Stimulated activated CD4-positive, alpha-beta T cell treated with anti-CD3 and anti-CD28 coated beads, Interleukin-12 subunit alpha, Interleukin-12 subunit beta, amount 100 ng/mL, for 24 hours (primary cell): ENCODE measurements at places on chromosomes 1 and 21.
A peak's percentile ranks its signal among the peaks of the same experiment; 100 is the strongest.

GRCh38 chr1:106289265-106289928, 767.1 kb upstream of the PRMT6 start:
- DNase-seq: no peak

- no peak for DNase-seq
These were observed 6.7 kb downstream of the HSF2BP start for GRCh38 chr21:43652616-43653015.

DNA sequence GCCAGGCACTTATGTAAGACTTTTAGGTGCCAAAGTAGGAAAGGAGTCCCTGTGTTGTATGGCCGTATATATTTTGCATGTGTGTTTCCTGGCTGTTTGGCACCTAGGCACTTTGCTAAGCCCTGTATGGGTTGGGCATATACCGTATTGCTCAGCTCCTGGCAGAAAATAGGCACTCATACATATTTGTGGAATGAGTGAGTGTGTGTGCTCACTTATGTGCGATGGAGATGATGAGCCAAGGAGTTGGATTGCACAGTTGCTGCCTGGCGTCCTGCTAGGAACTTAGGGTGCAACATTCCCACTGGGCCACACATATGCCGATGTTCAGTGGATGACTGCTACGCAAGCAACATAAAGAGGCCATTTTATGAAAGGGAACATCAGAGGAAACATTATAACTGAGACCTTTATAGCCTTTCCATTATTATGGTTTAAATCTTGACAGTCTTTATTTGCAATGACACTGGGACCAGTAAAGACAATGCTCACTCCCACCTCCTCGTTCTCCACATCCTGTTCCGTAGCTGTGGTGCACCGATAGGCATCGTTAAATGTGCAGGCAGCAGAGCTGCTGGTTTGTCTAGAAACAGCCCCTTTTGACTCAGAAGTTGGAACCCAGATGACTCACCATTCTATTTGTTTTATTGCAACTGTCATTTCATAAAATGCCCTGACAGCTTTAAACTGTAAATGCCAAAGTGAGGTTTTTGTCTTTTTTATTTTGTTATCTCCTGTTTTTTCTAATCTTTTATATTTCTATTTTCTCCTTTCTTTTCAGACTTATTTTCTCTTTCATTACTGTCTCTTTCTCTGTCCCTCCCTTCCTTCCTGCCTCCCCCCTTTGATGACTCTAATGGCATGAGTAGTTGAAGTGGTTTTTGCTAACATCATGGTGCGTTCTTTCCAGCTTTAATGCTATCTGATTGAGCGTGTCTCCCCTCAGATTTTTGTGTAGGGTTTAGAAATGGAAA, 36.1 kb downstream of the PEX14 start:
- peak; percentile 72 for DNase-seq

DNA sequence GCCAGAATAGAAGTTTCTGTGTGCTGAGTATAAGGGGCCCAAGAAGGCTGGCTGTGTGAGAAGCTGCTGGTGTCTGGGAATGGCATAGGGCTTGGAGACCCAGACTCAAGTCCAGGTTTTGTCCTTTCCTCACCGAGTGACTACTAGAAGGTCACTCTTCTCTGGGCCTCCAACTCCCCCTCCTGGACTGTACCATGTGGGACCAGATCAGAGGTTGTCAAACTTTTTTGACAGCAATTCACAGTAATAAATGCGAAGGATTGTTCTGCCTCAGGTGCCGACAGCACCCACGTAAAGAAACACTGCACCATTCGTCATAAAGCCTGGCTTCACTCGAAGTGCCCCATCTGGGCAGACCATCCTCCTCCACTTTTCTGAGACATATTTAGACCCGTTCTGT, 29.0 kb downstream of the PKP1 start:
- no peak for DNase-seq
